ENCODE measurements at places on chromosomes 7 and 10. TPM values are rescaled to one million over a fixed set of nuclear protein-coding genes. Genes with fewer than 3 reads are reported as not detected.

DNA sequence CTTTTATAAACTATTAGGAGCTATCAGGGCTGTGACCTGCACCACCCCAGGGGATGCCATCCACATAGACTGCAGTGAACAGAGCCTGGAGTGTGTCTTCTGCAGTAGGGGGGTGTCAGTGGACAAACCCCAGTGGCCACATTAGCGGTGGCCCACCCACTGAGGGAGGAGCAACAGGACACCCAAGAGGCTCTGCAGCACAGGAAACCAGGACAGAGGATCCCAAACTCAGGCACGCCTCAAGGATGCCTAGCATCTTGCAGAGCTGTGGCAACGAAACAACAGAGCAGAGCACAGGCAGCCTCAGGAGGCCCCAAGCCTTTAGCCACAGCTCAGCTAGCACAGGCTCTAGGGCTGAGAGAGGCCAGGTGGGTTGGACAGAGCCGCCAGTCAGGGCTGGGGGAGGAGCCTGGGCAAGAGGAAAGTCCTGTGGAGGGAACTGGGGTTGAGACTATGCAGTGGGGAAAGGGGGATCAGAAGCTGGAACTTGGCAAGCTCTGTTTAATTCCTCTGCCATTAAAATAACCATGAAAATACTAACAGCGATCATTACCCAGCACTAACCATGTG lies 53.8 kb downstream of the GRID1 start:
- no peak for DNase-seq

- no peak for DNase-seq
Observed at GRCh38 chr7:474605-475424, 44.8 kb downstream of the PDGFA start.

GRCh38 chr10:20887706-20888555 lies 9.2 kb downstream of the NEBL start:
- DNase-seq: no peak

- peak; percentile 42 for DNase-seq
Observed at GRCh38 chr7:134645935-134646334, 718 bp upstream of the BPGM start.

DNA sequence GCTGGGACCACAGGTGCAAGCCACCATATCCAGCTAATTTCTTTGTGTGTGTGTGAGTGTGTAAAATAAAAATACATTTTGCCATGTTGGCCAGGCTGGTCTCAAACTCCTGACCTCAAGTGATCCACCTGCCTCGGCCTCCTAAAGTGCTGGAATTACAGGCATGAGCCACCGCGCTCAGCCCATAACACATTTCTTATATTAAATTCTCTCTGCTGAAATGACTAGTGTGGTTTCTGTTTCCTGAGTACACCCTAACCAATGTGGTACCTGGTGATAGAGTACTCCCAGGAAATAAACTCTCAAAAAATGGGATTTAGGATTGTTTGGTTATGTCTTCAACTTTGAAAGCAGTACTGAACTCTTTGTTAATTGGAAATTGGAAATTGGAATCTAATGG lies 19.4 kb upstream of the FHIP2A start:
- DNase-seq: no peak

DNA sequence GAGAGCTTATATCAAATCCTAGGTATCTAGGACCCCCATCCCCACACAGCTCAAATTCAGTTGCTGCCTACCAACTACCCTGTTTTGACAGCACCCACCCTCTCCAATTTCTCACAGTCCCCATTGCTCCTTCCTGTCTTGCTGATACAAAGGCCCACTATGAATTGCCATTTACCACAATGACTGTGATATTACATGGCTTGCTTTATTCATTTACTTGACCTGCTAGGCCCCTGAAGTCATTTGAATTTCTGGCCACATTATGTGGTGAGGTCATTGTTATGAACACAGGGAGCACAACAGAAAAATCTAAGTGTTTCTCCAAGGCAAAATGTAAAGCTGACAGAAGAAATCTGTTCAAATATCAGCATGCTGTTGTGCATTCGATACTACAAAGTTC lies 101.4 kb downstream of the PPP1R17 start:
- DNase-seq: no peak

GRCh38 chr7:151168787-151169162 lies 1.3 kb upstream of the GBX1 start:
- no peak for DNase-seq

- DNase-seq: no peak
Observed at GRCh38 chr10:130497056-130498010, 361.1 kb downstream of the GLRX3 start.

GRCh38 chr10:178208-178607 lies 43.0 kb downstream of the ZMYND11 start:
- peak; percentile 51 for DNase-seq

- DNase-seq: peak; percentile 57
Observed at GRCh38 chr7:16889851-16890415, 8.2 kb upstream of the AGR3 start.

DNA sequence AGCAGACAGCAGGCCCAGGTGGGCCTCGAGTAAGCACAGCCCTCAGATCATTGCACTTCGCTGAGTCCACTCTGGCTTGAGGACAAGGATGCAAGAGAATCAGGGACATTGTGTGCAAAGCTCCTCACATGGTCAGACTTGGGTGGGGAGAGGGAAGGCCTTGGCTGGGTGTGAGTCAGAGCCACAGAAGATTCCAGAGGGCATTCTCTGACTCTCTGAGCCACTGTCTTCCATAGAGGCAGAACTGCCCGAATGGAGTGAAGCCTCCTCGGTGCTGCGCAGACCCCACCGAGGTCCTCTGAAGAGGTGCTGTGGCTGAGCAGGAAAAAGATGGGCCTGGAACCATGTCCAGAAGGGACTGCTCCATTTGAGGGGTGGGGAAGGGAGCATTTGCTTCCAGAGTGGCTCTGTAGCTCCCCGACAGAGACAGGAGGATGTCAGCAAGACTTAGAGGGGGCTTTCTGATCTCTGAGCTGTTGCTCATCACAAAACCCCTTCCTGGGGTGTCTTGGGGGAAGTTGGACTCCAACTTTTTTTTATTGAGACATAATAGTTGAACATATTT lies 120.8 kb downstream of the PTPN20 start:
- DNase-seq: peak; percentile 9

DNA sequence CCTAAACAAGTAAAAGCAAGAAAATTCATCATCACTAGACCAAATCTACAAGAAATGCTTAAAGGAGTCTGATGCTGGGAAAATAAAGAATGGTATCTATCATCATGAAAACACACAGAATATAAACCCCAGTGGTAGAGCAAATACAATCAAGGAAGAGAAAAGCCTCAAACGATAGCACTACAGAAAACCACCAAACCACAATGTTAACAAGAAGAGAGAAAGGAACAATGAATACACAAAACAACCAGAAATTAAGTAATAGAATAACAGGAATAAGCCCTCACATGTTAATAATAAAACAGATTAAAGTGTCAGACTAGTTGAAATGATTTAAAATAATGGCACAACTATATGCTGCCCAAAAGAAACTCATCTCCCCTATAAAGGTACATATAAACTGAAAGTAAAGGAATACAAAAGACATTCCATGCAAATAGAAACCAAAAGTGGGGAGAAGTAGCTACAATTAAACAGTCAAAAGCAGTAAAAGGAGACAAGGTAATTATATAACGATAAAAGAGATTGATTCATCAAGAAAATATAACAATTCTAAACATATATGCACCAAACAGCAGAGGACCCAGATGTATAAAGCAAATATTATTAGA lies 77.3 kb downstream of the JMJD1C start:
- DNase-seq: no peak

DNA sequence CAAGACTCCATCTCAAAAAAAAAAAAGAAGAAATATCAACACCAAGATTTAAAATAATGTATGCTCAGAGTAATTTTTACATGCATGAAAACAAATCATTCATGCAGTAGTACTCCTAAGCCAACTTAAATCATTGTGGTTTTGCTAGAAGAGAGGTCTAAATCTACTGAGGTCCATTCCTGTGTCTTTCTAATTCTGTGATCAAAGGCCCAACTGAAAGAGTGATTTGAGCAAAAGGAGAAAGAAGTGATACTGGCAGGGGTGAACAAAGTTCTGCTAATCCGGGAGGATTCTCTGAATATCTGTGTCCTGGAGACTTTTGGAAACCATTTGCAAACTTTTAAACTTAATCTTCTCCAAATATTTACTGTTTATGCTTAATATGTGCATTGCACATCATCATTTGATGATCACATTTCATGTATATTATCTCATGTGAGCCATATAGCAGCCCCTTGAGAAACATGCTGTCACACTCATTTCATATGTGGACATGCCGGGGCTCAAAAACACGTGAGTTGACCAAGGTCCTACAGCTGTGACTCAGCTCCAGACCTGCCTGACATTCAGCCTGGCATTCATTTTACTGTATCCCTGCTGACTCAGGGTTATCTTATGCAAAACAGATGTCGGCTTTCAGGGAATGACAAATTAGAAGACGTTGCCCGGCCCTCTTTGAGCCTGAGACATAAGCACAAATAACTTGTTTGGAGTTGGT lies 76.4 kb downstream of the FAM107B start:
- peak; percentile 54 for DNase-seq

DNA sequence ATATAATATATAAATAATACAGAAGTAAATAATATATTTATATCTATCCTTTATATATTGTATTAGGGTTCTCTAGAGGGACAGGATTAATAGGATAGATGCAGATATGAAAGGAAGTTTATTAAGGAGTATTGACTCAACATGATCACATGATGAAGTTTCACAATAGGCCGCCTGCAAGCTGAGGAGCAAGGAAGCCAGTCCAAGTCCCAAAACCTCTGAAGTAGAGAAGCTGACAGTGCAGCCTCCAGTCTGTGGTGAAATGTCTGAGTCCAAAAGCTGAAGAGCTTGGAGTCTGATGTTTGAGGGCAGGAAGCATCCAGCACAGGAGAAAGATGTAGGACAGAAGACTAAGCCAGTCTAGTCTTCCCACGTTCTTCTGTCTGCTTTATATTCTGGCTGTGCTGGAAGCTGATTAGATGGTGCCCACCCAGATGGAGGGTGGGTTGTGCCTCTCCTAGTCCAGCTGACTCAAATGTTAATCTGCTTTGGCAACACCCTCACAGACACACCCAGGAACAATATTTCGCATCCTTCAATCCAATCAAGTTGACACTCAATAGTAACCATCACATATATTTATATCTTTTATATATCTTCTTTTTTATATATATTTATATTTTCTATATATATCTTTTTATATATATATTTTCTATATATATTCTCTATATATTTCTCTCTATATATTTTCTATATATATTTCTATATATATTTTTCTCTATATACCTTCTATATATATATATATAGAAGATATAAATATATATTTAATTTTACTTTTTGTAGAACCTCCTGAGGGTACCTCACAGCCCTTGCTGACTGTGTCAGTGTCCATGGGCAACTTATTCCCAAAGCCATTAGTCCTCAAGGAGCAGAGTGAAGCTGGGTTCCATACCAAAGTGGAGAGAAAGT lies 24.6 kb upstream of the AKR1B10 start:
- peak; percentile 73 for DNase-seq

DNA sequence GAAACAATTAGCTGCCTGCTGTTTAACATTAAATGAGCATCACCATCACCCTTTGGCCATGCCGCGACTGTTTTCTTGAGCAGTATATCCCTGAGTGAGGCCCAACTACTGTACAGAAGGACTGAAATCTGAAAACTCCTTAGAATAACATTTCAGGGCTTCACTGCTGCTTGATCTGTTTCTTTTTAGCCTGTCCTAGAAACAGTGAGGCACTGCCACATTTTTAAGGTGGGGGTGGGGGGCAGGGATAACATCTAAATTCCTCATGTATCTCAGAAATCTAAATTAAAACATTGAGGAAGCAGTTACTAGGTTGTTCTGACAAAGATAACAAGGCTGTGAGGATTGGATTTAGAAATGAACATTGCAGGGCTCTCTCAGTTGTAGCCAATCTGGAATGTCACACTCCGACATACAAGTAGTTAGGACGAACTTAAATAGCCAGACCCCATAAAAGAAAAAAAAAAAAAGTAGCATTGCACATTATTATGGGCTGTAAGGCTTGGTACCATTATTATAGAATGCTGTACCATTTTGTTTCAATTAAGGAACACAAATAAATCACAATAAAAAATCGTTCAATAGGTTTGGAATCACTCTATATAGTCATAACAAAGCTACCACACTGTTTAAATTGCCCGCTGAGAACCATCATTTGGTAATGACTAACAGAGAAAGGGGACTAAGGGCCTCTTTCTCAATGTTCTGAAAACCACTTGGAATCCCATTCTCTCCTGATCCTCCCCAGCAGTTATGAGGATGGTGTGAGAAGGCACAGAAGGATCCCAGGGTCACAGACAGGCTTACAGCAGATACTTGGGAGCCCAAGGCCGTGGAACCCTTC lies 256.1 kb downstream of the INHBA start:
- no peak for DNase-seq

- peak; percentile 63 for DNase-seq
Observed at GRCh38 chr7:21370283-21370982, 57.5 kb upstream of the SP4 start.

- no peak for DNase-seq
Observed at GRCh38 chr7:768881-769504, 41.9 kb upstream of the PRKAR1B start.

GRCh38 chr7:112132051-112132694 lies 74.0 kb downstream of the DOCK4 start:
- no peak for DNase-seq

GRCh38 chr7:11177793-11178192 lies 204.1 kb downstream of the PHF14 start:
- DNase-seq: peak; percentile 15

GRCh38 chr10:125409756-125410155 lies 249.4 kb upstream of the CTBP2 start:
- peak; percentile 34 for DNase-seq

DNA sequence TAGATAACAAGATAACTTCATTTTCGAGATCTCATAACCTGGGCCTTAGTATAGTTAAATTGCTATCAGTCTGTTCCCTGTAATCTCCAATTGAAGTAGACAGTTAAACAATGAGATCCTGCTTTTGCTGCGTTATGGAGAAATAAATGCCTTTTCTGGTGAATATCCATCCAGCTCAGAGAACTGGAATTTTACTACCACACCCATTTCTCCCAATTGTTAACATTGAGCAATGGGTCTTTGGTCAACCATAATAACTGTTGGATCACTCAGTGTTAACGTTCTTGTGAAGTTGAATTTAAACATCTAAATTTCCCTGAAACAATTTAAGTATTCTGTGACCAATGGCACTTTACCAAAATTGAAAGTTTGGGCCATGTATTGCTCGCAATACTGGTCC lies 3.0 kb downstream of the CALU start:
- peak; percentile 72 for DNase-seq

DNA sequence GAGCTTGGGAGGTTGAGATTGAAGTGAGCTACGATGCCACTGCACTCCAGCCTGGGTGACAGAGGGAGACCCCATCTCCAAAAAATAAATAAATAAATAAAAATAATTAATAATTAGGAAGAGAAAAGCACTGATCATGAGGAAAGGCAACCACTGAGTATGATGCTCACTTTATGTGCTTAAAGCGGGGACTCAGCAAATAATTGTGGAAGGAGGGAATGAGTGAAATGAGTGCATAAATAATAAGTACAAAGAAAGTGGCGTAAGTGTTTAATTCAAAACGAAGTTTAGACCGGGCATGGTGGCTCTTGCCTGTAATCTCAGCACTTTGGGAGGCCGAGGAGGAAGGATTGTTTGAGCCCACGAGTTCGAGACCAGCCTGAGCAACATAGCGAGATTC lies 94.9 kb upstream of the MKLN1 start:
- DNase-seq: no peak

The AQP1 gene
- not detected for total RNA-seq

The TBXAS1 gene
- total RNA-seq: 0.26 TPM

The GPNMB gene
- total RNA-seq: 57.0 TPM

The TMEM176A gene
- total RNA-seq: not detected

The SH2D4B gene
- total RNA-seq: under 0.01 TPM
